Cerebellar cortex (tissue), 1 donor: ENCODE measurements at places on chromosomes 2 and 18.

DNA sequence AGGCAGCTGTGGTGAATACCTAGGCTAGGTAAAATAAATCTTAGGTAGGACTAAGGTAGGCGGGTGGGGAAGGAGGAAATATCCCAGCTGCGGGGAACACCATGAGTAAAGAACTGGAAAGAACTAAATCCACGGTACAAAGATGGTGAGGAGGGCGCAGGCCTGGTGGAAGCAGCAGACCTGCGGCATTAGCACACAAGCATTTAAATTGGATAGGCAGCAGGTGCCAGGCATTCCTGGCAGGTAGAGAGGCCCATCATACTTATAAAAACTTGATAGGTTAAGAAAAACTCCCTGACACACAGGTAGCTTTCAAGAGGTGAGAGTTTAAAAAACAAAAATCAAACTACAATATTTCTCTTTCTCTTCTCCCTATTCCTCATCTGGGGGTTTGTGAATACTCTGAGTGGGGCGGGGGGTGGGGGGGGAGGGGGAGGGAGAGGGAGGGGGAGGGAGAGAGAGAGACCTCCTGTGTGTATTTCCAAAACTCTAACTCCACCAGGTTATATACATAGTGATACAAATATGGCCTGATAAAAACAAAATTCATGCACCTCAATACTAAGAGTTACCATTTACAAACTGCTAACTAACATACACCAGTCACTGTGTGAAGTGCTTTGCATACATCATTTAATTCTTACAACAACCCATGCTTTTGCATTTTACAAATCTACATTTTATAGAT is 13.5 kb downstream of the AAK1 start:
- no peak for DNase-seq

DNA sequence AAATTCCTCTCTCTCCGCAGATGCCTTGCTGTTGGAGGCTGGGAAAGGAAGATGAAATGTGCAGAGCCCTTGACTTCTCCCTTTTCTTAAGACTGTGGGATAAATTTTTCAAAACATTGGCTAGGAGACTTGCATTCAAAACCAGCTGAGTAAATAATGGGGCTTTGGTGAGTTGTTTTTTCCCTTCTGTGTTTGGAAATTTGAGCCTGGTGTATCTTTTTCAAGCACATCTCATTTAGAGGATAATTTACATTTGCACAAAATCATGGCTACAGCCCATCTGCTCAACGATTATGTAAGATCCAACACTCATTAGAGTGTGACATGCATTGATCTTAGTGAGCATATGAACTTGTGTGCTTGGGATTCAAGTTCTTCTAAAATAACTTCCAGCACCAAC is 112.1 kb upstream of the ATP8B1 start:
- peak; percentile 38 for DNase-seq

DNA sequence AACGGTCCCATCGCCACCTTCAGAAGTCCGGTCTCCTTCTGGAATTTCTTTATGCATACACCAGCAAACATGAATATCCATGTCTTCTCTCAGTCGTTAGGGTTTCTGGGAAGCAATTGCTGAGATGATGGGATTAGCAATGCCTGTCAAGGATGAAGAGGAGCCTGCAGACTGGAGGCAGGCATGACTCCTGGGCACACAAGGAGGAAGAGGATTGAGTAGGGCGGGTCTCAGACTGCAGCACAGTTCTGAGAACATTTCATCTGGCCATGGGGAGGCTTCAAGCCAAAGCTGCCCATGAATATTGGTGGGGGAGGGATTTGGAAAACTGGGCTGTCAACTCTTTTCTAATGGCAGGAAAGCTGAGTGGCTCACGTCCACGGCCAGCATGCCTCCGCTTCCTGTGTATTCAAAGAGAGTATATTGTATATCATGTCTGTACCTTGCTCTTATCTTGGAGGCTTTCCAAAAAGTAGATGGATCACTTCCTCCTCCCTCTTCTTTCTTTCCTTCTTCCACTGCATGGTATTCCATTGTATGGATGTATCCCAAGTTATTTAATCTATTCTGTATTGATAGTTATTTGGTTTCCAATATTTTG is 24.5 kb downstream of the MC2R start:
- no peak for DNase-seq

DNA sequence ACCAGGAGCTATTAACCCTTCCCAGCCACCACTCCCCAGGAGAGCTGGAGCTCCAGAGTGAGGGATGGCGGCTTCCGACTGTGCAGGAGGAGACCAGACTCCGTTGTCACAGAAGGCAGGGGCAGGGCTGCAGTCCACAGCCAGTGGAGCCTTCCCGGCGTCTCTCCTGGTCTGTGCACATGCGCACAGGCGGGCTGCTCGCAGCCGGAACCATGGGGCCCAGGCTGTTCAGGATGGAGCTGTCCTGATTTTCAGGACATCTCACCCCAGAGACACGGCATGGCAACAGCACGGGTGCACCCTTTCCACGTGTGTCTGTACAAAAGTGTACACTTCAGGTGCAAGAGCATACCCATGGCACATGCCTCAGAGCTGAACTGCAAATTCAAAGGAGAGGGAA is 28.9 kb downstream of the EIPR1 start:
- DNase-seq, result peak; percentile 81

GRCh38 chr18:59565957-59566356 is 131.3 kb downstream of the CCBE1 start:
- DNase-seq, result no peak

- DNase-seq, result no peak
These were observed 540.6 kb downstream of the STK39 start for GRCh38 chr2:167706800-167707199.

GRCh38 chr2:159505196-159505595 is 111.2 kb downstream of the BAZ2B start:
- no peak for DNase-seq

DNA sequence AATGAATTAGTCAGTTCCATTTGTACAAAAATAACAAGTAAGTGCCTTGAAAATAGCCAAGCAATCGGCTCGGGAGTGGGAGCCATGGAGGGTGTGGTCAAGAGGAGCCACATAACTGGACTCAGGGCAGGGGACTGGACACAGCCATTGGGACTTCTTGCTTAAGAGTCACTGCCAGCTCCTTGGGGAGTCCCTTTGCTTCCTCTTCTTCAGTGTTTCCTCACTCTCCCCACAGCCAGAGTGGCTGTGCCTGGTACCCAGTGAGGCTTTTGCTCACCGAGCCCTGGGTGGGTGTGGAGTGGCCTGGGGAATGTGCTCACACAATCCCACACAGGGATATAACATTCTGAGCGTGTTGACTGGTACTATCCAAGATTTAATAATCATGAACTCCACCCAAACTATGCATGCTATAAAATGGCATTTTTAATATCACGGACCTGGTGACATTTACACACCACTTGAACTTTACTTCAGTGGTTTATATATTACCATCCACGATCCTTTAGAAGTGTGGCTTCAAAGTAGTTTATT is 94.6 kb downstream of the PTGR3 start:
- DNase-seq, result no peak

DNA sequence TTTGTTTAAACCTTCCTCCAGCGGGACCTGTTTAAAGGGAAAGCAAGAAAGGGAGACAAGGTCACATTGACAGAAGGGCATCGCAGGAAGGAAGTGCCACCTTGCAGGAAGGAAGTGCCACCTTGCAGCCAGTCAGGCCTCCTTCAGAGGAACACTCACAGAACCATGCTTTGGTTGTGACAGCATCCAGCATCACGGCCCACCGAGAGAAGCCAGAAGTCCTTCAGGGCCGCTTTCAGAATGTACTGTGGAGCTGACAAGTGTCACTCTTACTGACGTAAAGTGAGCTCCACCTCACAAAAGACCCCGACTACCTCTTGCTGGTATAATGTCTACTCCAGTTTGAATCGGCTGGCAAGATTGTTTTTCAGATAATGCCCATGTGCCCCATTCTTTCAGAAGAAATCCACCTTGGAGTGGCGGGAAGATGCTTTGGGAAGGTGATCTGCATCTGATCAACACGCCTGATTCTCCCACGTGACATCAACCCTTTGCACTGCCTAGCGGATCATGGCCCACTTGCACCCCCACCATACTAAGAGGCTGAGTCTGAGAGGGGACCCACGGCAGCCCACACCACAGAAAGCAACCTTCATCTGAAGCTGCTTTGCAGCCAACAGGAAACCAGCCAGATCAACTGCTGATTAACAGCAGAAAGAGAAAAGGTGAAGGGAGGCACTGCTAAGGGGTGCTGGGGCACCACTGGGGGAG is 99.8 kb downstream of the UXS1 start:
- DNase-seq, result no peak

- DNase-seq, result no peak
These were observed 289.1 kb downstream of the GULP1 start for GRCh38 chr2:188580738-188581137.

- DNase-seq, result no peak
These were observed 24.7 kb downstream of the MGAT5 start for GRCh38 chr2:134278553-134278952.

DNA sequence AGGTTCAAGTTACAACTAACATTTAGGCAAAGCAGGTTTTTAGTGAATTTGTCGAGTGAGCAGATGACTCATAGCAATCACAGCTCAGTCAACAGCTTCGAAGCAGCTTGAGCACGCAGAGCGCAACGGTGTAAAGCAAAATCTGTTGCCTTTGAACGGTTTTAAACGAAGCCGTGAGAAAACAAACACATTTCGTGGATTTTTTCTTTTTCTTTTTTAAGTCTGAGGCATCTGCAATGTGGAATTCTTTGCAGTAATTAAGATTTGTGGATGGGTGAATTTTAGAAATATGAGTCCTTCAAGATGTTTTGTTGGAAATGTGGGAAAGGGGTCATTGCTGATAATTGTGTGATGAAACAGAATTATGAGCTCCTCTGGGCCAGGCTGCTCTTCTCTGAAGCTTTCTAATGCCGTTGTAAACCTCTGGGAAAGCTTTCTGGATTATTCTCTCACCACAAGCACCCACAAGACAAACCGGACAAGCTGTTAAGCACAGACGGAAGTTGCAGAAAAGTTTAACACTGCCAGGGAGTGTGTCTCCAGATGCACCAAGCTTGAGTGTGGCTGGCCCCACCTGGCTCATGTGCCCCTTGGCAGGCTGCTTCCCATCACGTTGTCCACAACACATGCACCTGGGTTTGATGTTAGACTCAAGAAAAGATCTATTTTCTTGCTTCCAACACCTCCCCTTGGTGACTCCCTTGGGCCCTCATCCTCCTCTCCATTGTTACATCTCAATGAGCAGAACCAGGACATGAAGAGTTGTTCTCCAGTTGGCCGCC is 224.7 kb downstream of the ACKR3 start:
- DNase-seq, result no peak

- no peak for DNase-seq
These were observed 158.5 kb downstream of the GALNT3 start for GRCh38 chr2:165635532-165635931.

- no peak for DNase-seq
These were observed 2.3 kb upstream of the PLCD4 start for GRCh38 chr2:218605432-218605831.

DNA sequence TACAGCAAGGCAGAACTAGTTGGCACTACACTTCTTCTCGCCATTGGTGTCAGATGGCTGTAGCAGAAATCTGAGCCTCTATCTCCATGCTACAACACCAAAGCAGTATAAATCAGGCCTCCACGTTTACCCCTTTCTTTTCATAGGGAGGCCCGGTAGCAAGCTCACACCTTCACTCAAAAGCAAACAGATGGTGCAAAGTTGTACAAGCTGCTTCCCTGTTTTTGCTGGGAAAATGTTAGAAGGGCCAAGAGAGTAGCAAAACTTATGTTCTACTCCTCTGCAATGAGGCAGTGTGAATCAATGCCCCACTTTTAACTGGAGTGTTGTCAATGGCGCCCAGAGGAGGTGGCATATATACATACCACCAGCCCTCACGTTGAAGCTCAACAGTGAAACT is 369.6 kb upstream of the NRXN1 start:
- no peak for DNase-seq

DNA sequence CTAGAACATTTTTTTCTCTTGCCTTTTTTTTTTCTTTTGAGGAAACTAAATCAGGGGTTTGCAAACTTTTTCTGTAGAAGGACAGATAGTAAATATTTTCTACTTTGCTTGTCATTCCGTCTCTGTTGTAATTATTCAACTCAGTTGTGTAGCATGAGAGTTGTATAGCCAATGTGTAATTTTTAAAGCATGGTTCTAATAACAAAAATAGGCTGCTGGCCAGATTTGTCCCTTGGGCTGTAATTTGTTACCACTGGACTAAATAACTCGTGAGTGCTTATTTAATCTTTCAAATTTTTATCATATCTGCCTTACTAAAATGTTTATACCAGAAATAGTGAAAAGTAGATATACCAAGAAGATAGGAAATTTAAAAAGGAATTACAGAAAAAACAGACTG is 43.0 kb downstream of the CCDC148 start:
- no peak for DNase-seq

DNA sequence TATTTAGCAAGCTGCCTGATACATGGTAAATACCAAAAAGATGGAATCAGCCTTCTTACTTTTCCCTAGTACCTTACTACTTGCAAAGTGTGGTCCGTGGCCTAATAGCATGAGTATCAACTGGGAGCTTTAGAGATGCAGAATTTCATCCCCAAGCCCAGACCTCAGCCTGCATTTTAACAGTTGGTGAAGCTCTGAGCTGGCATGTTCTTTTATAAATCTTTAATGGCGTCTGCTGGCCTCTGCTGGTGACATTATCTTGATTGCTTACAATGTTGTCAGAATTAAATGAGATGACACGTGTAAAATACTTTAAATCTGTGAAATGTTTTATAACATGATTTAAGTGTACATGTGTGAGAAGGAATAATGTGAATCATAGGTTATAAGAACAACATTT is 115.1 kb upstream of the NOSTRIN start:
- peak; percentile 48 for DNase-seq

DNA sequence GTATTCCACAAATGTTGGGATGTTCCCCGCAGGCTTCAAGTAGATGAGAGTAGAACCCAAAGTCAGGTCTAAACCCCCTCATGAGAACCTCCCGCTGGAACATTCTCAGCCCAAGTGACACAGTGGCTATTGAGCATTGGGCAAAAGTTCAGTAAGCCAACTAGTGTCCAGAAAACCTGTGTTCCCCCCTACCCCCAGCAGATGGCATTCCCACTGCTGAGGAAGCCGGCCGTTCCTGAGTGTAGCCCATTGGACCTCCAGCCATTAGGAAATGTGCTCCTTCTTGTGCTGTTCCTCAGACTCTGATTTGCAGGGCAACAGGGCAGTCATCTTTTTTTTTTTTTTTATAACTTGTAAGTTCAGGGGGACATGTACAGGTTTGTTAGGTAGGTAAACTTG is 152.1 kb downstream of the NCK2 start:
- no peak for DNase-seq

- DNase-seq, result no peak
These were observed 46.9 kb upstream of the STRN start for GRCh38 chr2:37013315-37013641.

GRCh38 chr2:160220545-160221009 is 20.5 kb upstream of the ITGB6 start:
- DNase-seq, result no peak
